CD14-positive monocyte (primary cell): ENCODE measurements at places on chromosomes 3 and 15. TPM values are rescaled to one million over a fixed set of nuclear protein-coding genes. Genes with fewer than 3 reads are reported as not detected.

The NTRK3 gene
- polyA plus RNA-seq = not detected

The SI gene
- not detected for polyA plus RNA-seq

The HCLS1 gene
- polyA plus RNA-seq = 202 and 311 TPM in 2 replicates

The ATP13A4 gene
- 0.03 and 0.08 TPM in 2 replicates for polyA plus RNA-seq

The CD200R1 gene
- polyA plus RNA-seq = 0.80 and 1.6 TPM in 2 replicates

The PRSS50 gene
- not detected for polyA plus RNA-seq

The EAF2 gene
- polyA plus RNA-seq = 19.0 and 31.5 TPM in 2 replicates

The PPP1R14D gene
- not detected for polyA plus RNA-seq

The CYP8B1 gene
- polyA plus RNA-seq = not detected

The SH2D7 gene
- not detected in 2 replicates for polyA plus RNA-seq

The TMOD3 gene
- 3.3 and 7.7 TPM in 2 replicates for polyA plus RNA-seq

The VEPH1 gene
- polyA plus RNA-seq = not detected in 2 replicates

DNA sequence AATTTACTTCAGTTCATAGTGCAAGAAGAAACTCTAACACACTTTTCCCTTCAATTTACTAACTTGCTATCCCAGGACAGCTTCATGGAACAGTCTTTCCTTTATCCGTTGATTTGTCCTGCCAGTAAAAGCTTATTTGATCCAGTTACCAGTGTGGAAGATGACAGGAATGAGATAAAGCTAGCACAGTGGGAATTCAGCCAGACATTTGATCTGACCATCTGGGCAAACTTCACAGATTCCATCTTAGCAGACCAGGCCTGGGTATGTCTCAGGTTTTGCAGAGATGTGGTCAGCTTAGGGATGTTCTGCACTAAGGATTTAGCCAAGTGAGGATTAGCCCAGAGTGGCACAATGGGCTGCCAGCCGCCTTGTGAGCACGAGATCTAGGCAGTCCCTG is 19.7 kb downstream of the CEMIP start:
- H3K36me3 ChIP-seq = no peaks in the 10 kb centered on the region
- no peaks in the 10 kb centered on the region for H3K27me3 ChIP-seq
- no peaks in the 10 kb centered on the region for H3K4me1 ChIP-seq
- DNase-seq = no peak
- H3K27ac ChIP-seq = no peak overlapping the region

DNA sequence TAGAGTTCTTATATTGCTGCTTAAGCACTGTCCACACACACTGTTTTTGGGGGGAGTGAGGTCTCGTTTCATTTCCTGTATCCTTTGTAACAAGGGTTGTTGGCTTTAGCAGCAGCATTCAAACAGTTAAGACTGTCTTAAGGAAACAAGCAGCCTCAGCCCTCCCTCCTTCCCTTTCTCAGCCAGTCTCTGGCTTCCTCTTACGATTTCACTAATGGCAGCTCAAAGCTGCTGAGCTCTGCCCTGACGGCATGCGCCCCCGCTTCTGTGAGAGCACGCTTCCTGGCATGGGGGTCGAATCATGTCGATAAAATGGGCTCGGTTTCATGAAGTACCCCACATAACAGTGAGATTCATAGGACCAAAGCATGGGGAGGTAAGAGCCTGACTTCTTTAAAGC is 105.0 kb downstream of the KLHL25 start:
- H3K4me3 ChIP-seq = peak overlapping the region; percentile 65
- peak; percentile 37 for DNase-seq
- H3K4me1 ChIP-seq = peaks cover 43% of the 10 kb centered on the region

- DNase-seq = no peak
- no peak overlapping the region for H3K4me3 ChIP-seq
- no peaks in the 10 kb centered on the region for H3K4me1 ChIP-seq
- no peaks in the 10 kb centered on the region for H3K27me3 ChIP-seq
- no peak overlapping the region for H3K27ac ChIP-seq
- H3K36me3 ChIP-seq = peaks cover 38% of the 10 kb centered on the region
Measured at GRCh38 chr15:74044267-74045110, 37.9 kb downstream of the GOLGA6A start.

DNA sequence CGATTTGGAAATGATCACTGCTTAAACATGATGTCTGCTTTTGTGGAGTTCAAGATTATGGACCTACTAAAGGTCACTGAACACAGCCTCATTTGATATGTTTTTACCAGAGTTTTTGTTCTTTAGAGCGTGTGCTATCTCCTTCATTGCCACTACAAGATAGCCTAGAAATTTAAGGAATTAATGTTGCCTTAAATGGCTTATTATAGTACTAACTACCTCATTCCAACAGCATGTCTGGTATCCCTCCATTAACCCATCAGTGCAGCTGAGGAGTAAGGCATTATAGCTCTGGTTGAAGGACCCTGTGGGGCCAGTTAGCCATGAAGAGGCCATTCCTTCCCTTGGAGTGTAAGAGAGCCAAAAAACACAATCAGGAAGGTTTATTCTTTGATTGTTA is 2.3 kb upstream of the FAM43A start:
- no peaks in the 10 kb centered on the region for H3K27me3 ChIP-seq
- H3K4me1 ChIP-seq = peaks cover 33% of the 10 kb centered on the region
- DNase-seq = no peak
- no peak overlapping the region for H3K4me3 ChIP-seq

DNA sequence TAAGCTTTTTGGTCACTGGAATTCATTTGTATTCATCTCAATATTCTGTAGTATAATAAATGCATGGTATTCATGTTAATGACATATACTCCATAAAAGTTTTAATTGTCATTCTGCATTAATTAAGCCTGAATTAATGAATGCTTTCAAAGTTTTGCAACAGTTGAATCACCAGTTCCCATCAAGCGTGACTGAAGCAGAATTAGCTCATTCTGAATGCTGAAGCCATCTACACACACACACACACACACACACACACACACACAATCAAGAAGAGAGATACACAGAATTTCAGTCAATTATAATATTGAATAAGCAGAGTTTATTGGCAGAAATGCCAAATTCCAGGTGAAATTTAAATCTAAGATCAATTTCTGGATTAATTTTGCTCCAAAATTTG is 252.1 kb upstream of the KCNMB2 start:
- H3K4me1 ChIP-seq = no peaks in the 10 kb centered on the region
- H3K4me3 ChIP-seq = no peak overlapping the region
- no peaks in the 10 kb centered on the region for H3K27me3 ChIP-seq
- H3K27ac ChIP-seq = no peak overlapping the region
- no peaks in the 10 kb centered on the region for H3K36me3 ChIP-seq
- DNase-seq = no peak

GRCh38 chr3:69542089-69542804 is 156.4 kb upstream of the FRMD4B start:
- peak overlapping the region; percentile 92 for H3K4me3 ChIP-seq
- peak; percentile 44 for DNase-seq
- H3K36me3 ChIP-seq = no peaks in the 10 kb centered on the region
- H3K4me1 ChIP-seq = peaks cover 21% of the 10 kb centered on the region
- H3K27ac ChIP-seq = no peak overlapping the region

DNA sequence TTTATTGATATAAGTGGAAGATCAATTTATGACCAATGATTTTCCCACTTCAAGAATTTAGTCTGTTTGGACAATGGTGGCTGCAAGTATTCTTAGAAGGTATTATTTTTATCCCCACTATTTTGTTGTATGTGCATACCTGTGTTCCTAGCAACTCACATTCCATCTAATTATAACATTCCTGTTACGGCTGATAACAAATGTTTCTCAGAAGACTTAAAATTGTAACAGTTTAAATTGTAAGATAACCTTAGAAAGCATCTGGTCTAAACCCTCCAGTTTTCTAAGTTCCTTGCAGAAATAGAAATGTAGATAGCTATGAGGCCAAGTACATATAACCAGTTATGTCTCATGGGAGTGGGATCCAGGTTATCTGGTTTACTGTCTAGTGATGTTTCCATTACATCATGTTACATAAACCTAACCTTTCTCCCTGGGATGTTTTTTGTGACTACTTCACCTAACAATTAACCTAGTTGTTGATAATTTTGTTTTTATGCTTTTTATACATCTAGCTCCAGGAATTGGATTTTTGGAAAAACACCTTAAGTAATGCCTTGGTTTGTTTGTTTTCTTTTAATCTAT is 11.1 kb upstream of the MFN1 start:
- no peak overlapping the region for H3K27ac ChIP-seq
- H3K4me3 ChIP-seq = no peak overlapping the region
- DNase-seq = no peak
- peaks cover 53% of the 10 kb centered on the region for H3K36me3 ChIP-seq
- no peaks in the 10 kb centered on the region for H3K27me3 ChIP-seq

DNA sequence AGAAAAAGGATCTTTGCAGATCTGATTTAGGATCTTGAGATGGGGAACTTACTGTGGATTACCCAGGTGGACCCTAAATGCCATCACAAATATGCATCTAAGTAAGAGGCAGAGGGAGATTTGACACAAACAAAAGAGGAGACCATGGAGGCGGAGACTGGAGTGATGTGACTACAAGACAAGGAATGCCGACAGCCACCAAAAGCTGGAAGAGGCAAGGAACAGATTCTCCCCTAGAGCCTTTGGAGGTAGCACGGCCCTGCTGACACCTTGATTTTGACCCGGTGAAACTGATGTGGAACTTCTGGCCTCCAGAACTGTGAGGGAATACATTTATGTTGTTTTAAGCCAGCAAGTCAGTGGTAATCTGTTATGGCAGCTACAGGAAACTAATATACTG is 44.0 kb downstream of the GASK1A start:
- H3K4me1 ChIP-seq = peaks cover 12% of the 10 kb centered on the region
- H3K4me3 ChIP-seq = no peak overlapping the region
- no peaks in the 10 kb centered on the region for H3K27me3 ChIP-seq
- DNase-seq = no peak
- no peaks in the 10 kb centered on the region for H3K36me3 ChIP-seq

GRCh38 chr15:41543521-41543870 is 561 bp downstream of the RPAP1 start:
- no peak for DNase-seq
- H3K4me1 ChIP-seq = peaks cover 8% of the 10 kb centered on the region
- H3K27ac ChIP-seq = peak overlapping the region; percentile 66
- peak overlapping the region; percentile 99 for H3K4me3 ChIP-seq
- no peaks in the 10 kb centered on the region for H3K27me3 ChIP-seq

DNA sequence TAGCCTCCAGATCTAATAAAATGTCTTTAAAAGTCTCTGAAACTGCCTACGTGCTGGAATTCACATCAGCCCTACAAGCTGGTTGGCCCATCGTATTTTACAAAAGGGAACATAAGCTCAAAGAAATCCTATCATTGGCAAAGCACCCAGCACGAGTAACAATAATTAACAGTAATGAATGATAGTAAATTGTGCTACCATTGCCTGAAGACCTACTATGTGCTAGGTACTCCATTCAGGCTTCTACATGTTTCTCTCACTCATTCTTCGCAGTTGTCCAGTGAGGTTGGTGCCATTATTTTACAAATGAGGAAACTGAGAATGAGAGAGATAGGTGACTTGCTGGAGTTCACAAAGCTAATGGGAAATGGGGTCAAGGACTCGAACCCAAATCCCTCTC is 7.1 kb upstream of the EPHB3 start:
- H3K4me1 ChIP-seq = peaks cover 10% of the 10 kb centered on the region
- DNase-seq = no peak
- peaks cover 5% of the 10 kb centered on the region for H3K27me3 ChIP-seq
- no peak overlapping the region for H3K4me3 ChIP-seq

DNA sequence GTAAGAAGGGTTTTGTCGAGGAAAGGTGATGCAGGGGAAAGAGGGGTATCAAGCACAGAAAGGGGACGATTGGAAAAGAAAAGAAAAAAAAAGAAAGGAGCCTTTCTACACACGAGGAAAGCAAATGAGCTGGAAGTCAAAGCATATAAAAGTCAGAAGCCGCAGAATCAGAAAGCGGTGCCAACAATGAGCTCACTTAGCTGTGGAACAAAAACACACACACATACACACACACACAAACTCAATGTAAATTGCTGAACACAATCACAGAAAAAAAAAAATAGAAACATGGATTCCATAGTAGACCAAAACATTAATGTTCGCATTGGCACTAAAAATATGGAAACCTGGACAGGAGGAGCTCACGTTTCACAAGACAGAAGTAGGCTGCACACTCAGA is 63.4 kb upstream of the FEZF2 start:
- DNase-seq = no peak
- no peaks in the 10 kb centered on the region for H3K27me3 ChIP-seq
- H3K27ac ChIP-seq = no peak overlapping the region
- H3K4me3 ChIP-seq = no peak overlapping the region
- H3K36me3 ChIP-seq = no peaks in the 10 kb centered on the region
- no peaks in the 10 kb centered on the region for H3K4me1 ChIP-seq

DNA sequence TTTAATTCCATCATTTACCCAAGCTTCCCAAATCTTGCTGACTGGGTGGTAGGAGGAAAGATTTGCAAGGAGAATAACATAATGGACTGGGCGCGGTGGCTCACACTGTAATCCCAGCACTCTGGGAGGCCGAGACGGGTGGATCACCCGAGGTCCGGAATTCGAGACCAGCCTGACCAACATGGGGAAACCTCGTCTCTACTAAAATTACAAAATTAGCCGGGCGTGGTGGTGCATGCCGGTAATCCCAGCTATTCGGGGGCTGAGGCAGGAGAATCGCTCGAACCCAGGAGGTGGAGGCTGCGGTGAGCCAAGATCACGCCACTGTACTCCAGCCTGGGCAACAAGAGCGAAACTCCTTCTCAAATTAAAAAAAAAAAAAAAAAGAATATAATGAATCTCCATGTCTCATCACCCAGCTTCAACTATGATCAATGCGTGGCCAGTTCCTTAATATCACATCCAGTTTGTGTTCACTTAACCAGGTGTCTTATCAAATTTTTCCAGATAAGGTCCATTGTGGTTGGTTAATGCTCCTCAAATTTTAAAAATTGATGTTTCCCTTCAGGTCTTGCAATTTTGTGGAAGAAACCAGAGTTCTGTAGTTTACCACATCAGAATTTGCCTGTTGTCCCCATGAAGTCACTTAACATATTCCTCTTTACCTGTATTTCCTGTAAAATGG is 1.3 kb upstream of the ABCF3 start:
- H3K27me3 ChIP-seq = no peaks in the 10 kb centered on the region
- no peak overlapping the region for H3K27ac ChIP-seq
- no peak for DNase-seq
- H3K4me1 ChIP-seq = peaks cover 25% of the 10 kb centered on the region

GRCh38 chr3:151085227-151085888 is at the start of gene MED12L:
Gene MED12L (plus strand): TSS chr3:151085664. CDS start chr3:151086927, 1,263 bp downstream.
- H3K36me3 ChIP-seq = no peaks in the 10 kb centered on the region
- H3K4me3 ChIP-seq = peak within 1 kb of the TSS; percentile 54
- H3K27me3 ChIP-seq = peaks cover 33% of the 10 kb centered on the region
- no peak within 1 kb of the TSS for H3K27ac ChIP-seq
- peak; percentile 39 for DNase-seq

- H3K36me3 ChIP-seq = no peaks in the 10 kb centered on the region
- H3K27me3 ChIP-seq = no peaks in the 10 kb centered on the region
- H3K4me3 ChIP-seq = no peak overlapping the region
Measured at GRCh38 chr3:112348943-112349342, 16.0 kb downstream of the CD200 start.

DNA sequence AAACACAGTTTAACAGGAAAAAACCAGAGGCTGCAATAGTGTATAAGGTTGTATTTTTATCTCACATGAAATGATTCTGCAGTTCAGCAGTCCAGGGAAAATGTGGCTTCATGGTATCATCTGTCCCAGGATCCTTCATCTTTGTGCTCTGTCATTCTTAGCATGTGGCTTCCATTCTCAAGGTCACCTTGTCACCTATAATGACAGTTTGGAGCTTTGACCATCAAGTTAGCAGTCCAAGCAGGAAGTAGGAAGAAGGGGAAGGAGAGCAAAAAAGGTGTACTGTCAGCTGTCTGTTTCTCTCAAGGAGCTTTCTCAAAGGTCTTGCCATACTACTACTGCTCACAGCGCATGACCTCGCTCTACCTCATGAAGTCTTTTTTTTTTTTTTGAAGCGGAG is 58.6 kb upstream of the CRTC3 start:
- peaks cover 100% of the 10 kb centered on the region for H3K36me3 ChIP-seq
- no peak for DNase-seq
- H3K27me3 ChIP-seq = no peaks in the 10 kb centered on the region
- H3K27ac ChIP-seq = no peak overlapping the region
- no peak overlapping the region for H3K4me3 ChIP-seq
- H3K4me1 ChIP-seq = no peaks in the 10 kb centered on the region
